ENCODE measurements at places on chromosomes 6 and 20. TPM values are rescaled to one million over a fixed set of nuclear protein-coding genes. Genes with fewer than 3 reads are reported as not detected.

EPHA7 gene
- 1.3 TPM for total RNA-seq

TRIM40 gene
- total RNA-seq = not detected

BPIFB1 gene
- total RNA-seq = not detected

RSPH4A gene
- total RNA-seq = 0.25 TPM

SLC44A4 gene
- 2.0 TPM for total RNA-seq

CST8 gene
- total RNA-seq = not detected

ME1 gene
- total RNA-seq = 40.5 TPM

MRAP2 gene
- 2.8 TPM for total RNA-seq

SLC17A3 gene
- not detected for total RNA-seq

ABCF1 gene
- 45.1 TPM for total RNA-seq

- H3K4me1 ChIP-seq = peaks cover 20% of the 10 kb centered on the region
- no peak overlapping the region for H3K27ac ChIP-seq
- no peaks in the 10 kb centered on the region for H3K27me3 ChIP-seq
- H3K4me3 ChIP-seq = no peak overlapping the region
- H3K36me3 ChIP-seq = no peaks in the 10 kb centered on the region
Observed at GRCh38 chr6:13349811-13350506, 21.6 kb upstream of the TBC1D7 start.

DNA sequence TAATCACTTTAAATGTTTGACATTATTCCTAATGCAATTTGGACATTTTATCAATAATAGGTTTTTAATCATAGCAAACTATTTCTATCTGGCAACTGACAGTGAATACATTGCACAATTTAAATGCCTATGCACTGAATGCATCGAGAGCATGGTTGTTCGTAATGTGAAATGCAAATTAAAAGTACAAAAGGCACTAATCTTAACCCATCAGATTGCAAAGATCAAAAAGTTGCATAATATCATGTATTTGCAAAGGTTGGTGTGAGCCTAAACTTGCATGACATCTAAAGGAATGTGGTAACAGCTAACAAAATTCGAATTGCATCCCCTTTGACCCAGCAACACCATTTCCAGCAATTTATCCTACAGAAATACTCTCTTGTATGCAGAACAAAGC is 469.9 kb upstream of the IRAK1BP1 start:
- no peaks in the 10 kb centered on the region for H3K27me3 ChIP-seq
- no peaks in the 10 kb centered on the region for H3K4me1 ChIP-seq
- no peak for DNase-seq

- DNase-seq = no peak
- H3K27ac ChIP-seq = no peak overlapping the region
- H3K4me3 ChIP-seq = no peak overlapping the region
- H3K36me3 ChIP-seq = no peaks in the 10 kb centered on the region
Observed at GRCh38 chr20:58084966-58085365, 143.5 kb downstream of the ANKRD60 start.

DNA sequence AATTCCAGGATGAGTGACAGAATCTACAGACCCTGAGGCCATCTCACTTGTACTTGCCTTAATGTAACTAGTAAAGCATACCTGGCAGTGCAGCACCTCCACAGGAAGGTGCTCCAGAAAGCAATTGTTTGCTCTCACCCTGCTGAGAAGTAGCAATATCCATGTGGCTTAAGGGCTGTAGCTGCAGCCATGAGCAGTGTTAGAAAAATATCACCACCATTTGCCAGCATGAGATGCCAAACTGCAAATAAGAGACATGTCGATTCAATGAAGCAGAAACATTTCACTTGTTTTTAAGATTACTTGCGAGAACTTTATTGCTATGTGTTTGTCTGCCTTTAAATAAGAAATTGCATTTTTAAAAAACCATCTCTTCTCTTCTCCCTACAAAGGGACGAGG is 151.5 kb downstream of the PRL start:
- H3K27ac ChIP-seq = no peak overlapping the region
- H3K27me3 ChIP-seq = no peaks in the 10 kb centered on the region
- peaks cover 43% of the 10 kb centered on the region for H3K4me1 ChIP-seq
- no peak overlapping the region for H3K4me3 ChIP-seq
- no peak for DNase-seq

DNA sequence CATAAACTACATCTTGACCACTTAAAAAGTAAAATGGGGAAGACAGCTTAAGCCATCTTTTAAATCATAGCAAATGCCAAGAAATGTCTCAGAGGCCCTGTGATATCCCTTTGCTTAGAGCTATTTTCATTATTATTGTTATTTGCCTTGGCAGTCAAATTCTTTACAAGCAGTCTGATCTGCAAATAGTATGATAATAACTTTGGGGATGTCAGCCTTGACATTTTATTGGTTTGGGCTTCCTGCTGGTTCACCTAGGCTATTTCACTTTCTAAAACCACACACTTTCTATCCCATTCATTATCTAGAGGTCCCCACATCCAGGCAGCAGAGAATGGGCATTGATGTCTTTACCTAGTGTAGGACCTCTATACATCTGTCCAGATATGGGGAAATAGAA is 125.1 kb downstream of the PDE7B start:
- H3K27me3 ChIP-seq = no peaks in the 10 kb centered on the region
- H3K4me3 ChIP-seq = no peak overlapping the region
- no peak overlapping the region for H3K27ac ChIP-seq
- no peaks in the 10 kb centered on the region for H3K36me3 ChIP-seq

- peaks cover 3% of the 10 kb centered on the region for H3K4me1 ChIP-seq
- peaks cover 2% of the 10 kb centered on the region for H3K27me3 ChIP-seq
- H3K36me3 ChIP-seq = no peaks in the 10 kb centered on the region
Observed at GRCh38 chr6:3540253-3540820, 83.5 kb upstream of the SLC22A23 start.

DNA sequence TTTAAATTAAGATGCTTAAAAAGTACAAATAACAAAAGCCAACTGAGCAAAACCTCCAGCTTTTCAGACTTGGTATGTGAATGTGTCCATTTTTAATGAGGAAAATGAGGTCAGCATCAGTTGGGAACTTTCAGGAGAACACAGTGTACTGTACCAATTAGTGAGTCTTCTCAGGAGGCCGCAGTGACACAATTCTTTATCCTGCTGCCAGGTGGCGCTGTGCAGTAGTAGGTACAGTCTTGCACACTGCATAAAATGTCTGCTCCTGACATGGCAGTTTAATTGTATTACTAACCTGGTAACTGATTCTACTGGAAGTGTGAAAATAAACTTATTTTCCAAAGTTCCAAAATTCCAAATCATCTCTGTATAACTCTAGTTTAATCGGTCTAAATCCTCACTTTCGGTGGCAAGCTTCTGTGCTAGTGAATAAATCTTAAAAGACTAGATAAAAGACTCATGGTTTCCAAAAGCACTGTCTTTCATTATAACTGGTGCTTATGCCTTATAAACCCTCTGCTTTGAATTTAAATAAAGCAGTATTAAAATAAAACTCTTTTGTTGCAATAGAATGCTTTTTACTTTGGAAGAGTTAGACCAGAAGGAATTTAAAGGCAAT is 214.8 kb upstream of the MMS22L start:
- H3K27me3 ChIP-seq = no peaks in the 10 kb centered on the region
- no peak overlapping the region for H3K4me3 ChIP-seq
- no peak for DNase-seq
- H3K27ac ChIP-seq = no peak overlapping the region

DNA sequence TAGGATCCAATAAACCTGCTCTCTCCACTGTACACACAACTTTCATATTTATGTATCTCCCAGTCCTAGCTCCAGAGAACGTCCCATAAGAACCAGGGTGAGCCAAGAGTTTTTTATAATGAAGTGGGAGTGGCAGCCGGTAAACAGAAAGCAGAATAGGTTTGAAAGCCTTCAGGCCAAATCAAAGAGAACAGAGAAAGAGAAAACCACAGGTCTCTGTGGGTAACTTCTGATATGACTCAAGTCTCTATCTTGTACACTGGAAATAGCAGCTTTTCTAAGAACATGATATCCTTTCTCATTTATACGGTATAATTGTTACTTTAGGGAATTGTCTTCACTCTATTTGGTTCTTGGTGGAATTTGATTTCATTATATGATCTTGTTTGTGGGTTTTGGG is 273.6 kb downstream of the PACRG start:
- no peak overlapping the region for H3K27ac ChIP-seq
- no peak overlapping the region for H3K4me3 ChIP-seq
- no peaks in the 10 kb centered on the region for H3K4me1 ChIP-seq
- no peak for DNase-seq

- no peak overlapping the region for H3K4me3 ChIP-seq
- H3K27me3 ChIP-seq = no peaks in the 10 kb centered on the region
- peak; percentile 89 for DNase-seq
Observed at GRCh38 chr6:35736253-35736894, 458 bp upstream of the ARMC12 start.

DNA sequence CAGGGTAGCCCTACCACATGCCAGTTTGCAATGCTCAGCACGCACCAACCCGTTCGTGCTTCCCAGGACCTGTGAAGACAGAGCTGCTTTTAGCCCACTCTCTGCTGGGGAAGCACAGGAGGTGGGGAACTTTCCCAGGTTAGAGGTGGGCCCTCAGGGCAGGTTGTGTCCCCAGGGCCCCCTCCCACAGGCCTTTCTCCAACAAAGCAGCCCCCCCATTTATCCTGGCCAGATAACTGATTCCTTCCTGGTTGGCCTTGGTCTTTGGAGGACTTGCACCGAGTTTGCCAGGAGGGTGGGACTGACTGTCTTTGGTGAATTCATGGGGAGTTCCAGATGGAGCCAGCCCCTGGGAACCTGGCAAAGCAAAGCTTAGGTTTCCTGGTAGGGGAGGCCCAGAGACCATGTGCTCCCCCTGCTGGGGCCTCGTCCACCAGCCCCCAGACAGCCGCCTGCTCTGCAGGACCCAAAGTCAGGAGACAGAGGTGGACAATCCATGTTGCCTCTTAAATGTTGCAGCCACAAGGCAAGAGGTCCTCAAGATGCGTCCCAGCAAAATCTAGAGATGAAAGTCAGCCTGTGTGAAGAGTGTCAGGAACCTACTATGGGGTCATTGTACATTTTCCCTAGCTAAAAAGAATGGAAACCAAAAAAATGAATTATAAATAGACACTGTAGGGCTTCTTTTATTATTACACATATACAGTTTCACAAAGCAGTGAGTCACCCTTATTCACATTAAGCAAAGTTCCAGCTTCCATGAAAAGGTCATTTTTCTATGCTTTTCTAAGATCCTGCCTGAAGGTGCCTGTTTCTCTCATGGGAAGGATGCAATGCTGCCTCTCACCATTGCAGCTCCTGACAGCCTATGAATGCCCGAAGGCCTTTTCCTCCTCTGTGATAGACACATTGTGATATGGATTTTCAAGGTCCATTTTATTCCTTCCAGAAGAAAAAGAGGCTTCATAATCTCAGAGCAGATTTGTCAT is 497.8 kb downstream of the PREX1 start:
- peaks cover 6% of the 10 kb centered on the region for H3K4me1 ChIP-seq
- no peak overlapping the region for H3K27ac ChIP-seq
- no peak for DNase-seq
- no peak overlapping the region for H3K4me3 ChIP-seq

DNA sequence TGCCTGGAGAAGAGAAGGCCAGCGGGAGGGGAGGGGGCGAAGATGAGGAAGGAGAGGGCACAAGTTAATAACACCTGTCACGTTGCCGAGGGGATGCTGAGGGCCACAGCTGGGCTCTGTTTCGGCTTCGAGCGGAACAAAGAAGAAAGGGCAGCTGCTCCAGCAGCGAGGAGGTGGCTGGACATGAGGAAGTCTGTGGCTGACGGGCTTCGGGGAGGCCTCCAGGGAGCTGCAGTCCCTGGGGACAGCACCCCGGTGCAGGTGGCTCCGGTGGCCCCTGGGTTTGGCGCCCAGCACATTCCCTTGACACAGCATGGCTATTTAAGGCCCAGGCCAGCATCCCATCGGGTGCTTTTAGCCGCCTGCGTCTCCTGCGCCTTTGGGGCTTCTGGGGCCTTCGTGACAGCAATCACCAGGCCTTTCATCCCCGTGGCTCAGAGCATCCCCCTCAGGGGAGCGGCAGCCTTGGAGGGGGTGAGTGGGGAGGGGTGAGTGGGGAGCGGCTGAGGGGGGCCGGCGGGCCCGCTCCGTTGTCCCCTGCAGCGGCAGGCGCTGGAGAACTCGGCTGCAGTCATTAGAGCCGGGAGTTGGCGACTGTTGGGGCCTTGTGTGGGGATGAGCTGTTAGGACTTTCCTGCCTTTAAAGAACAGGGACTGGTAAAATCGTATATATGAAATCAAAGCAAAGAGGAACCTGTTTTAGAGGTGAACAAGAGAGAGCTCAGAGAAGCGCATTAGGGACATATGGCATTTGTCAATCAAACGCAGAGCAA is 99.0 kb downstream of the TMEM242 start:
- no peaks in the 10 kb centered on the region for H3K27me3 ChIP-seq
- no peaks in the 10 kb centered on the region for H3K36me3 ChIP-seq
- peaks cover 37% of the 10 kb centered on the region for H3K4me1 ChIP-seq
- peak; percentile 44 for DNase-seq
- H3K27ac ChIP-seq = no peak overlapping the region
- H3K4me3 ChIP-seq = no peak overlapping the region

GRCh38 chr6:157323255-157323965 is at the start of gene TMEM242:
TSS of gene TMEM242 (minus strand) at chr6:157323519. CDS start at chr6:157323499, 20 bp downstream.
- H3K27me3 ChIP-seq = no peaks in the 10 kb centered on the region
- DNase-seq = peak; percentile 95
- H3K36me3 ChIP-seq = peaks cover 10% of the 10 kb centered on the region
- peaks cover 26% of the 10 kb centered on the region for H3K4me1 ChIP-seq

GRCh38 chr6:151875524-151875923 is 68.0 kb downstream of the ESR1 start:
- peaks cover 3% of the 10 kb centered on the region for H3K4me1 ChIP-seq
- no peak for DNase-seq
- no peaks in the 10 kb centered on the region for H3K36me3 ChIP-seq
- H3K27ac ChIP-seq = no peak overlapping the region

DNA sequence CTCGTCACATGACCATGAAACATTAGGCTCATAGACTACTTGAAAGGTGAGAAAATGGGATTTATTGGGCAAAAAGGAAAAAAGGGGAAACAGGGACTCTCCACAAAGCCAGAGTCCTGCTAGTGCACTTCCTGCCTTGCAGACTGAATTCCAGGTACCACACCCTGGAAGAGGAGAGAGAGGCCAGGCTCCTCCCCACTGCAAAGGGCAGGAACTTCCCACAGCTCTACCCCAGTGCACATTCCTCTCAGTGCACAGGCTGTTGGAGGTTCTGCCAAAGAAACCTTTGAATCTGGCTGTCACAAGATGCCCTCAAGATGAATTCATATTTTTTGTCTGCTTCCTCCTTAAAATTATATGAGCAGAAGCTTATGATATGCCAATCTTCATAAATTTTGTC is 920.4 kb upstream of the GJE1 start:
- DNase-seq = no peak
- H3K4me1 ChIP-seq = no peaks in the 10 kb centered on the region
- H3K27ac ChIP-seq = no peak overlapping the region
- no peaks in the 10 kb centered on the region for H3K27me3 ChIP-seq

- H3K36me3 ChIP-seq = no peaks in the 10 kb centered on the region
- no peaks in the 10 kb centered on the region for H3K4me1 ChIP-seq
- H3K4me3 ChIP-seq = no peak overlapping the region
- no peaks in the 10 kb centered on the region for H3K27me3 ChIP-seq
Observed at GRCh38 chr6:105452924-105453756, 50.3 kb upstream of the PREP start.

GRCh38 chr6:7658543-7658942 is 67.4 kb upstream of the BMP6 start:
- H3K27me3 ChIP-seq = no peaks in the 10 kb centered on the region
- H3K27ac ChIP-seq = no peak overlapping the region
- H3K36me3 ChIP-seq = no peaks in the 10 kb centered on the region

- no peaks in the 10 kb centered on the region for H3K27me3 ChIP-seq
- no peak overlapping the region for H3K4me3 ChIP-seq
- no peaks in the 10 kb centered on the region for H3K36me3 ChIP-seq
Observed at GRCh38 chr6:22873513-22874136, 304.3 kb downstream of the HDGFL1 start.

- peaks cover 2% of the 10 kb centered on the region for H3K27me3 ChIP-seq
- H3K4me3 ChIP-seq = no peak overlapping the region
- H3K36me3 ChIP-seq = peaks cover 51% of the 10 kb centered on the region
- no peak overlapping the region for H3K27ac ChIP-seq
- DNase-seq = no peak
- peaks cover 9% of the 10 kb centered on the region for H3K4me1 ChIP-seq
Observed at GRCh38 chr6:41599015-41599851, 39.0 kb upstream of the MDFI start.

All from suprapubic skin (tissue), 4 donors.